ENCODE measurements at places on chromosomes 3 and 15.

- no peak for DNase-seq
Observed at GRCh38 chr3:146504498-146505197, 35.3 kb upstream of the PLSCR2 start.

DNA sequence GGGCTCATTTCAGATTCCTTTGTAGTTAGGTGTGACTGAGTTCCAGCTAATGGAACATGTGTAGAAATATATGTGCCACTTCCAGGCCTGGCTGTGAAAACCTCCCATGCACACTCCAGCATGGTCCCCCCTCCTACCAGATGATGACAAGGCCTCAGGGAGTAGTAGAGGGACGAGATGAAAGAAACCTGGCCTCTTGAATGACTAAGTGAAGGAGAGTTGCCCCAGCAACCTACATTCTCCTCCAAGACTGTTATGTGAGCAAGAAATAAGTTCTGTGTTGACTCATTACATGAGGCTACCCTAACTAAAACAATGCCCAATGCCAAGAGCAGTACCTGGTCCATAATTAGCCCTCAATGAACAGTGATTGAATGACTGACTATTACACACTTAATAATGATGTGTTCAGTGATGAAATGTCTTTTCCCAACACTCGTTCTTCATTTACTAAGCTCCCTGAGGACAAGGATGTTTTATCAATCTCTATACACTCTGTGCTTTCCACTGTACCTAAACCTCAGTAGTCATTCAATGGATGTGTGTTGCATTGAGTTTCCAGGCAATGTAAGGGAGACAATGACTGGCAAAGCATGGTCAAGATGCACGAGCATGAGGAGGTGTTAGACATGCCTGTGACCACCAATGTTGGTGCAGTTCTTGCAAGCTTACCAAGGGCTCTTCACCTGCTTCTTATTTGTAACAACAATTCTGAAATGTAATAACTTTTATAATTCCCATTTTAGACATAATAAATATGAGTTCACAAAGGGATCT is 62.0 kb upstream of the BCL6 start:
- no peak for DNase-seq

GRCh38 chr15:101183226-101183930 is 68.5 kb downstream of the CHSY1 start:
- DNase-seq: no peak

- no peak for DNase-seq
Observed at GRCh38 chr3:113157408-113158030, 53.8 kb upstream of the BOC start.

GRCh38 chr3:11632564-11632963 is 11.2 kb downstream of the VGLL4 start:
- DNase-seq: no peak

DNA sequence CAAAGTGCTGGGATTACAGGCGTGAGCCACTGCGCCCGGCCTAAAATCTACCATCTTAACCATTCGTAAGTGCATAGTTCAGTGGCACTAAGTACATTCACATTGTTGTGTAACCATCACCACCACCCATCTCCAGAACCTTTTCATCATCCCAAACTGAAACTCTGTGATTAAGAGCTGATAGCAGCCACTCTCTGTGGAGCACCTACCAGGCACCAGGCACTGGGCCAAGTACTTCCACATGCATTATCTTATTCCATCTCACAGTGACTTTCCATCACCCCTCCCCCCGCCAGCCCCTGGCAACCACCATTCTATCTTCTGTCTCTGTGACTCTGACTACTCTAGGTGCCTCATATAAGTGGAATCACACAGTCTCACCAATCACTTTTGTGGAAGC is 2.3 kb upstream of the INSYN1 start:
- DNase-seq: no peak
